ENCODE measurements at places on chromosomes 1 and 21.

GRCh38 chr1:66217561-66217960, 316.4 kb upstream of the SGIP1 start:
- DNase-seq, result no peak

GRCh38 chr1:183194527-183195141, 8.6 kb downstream of the LAMC2 start:
- no peak for DNase-seq

DNA sequence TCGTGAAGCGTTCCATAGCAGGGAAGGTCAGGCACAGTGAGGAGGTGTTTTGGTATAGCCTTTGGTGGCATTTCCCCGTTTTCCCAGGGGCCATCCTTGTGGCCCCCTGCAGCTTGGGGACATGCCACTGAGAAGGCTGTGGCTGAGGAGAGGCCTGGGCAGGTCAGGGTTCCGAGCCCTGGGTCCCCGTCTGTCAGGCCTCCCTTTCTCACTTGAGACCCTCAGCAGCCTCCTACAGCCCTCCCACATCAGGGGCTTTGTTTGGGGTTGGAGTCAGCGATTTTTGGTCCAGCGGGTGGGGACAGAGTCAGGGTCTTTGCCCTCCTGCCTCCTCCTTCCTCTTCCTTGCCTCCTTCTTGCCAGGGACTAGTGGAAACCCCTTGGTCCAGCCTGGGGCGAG, 22.2 kb downstream of the LDLRAP1 start:
- no peak for DNase-seq

GRCh38 chr1:53896635-53897229, 2.7 kb downstream of the DIO1 start:
- DNase-seq, result no peak

DNA sequence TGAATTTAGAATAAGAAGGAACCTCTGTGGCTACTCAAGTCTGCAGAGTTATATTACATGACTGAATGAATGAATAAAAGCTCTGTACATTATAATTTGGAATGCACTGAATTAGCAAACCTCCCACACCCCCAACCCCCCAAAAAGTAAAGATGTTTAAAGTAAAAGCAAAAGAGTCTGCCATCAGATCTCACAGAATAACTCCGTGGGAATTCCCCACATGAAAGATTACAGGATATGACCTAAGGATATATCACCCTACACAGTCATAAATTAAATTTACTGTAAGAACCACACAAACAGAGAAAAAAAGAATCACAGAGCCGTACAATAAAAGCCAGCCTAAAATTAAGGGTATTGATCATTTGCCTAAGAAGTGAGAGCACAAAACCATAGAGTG, 587.3 kb downstream of the PTPRC start:
- no peak for DNase-seq

All from hippocampal formation (tissue), 2 donors.